Panc1 (cell line): ENCODE measurements at places on chromosomes 3 and 15.
A peak's percentile ranks its signal among the peaks of the same experiment; 100 is the strongest.

DNA sequence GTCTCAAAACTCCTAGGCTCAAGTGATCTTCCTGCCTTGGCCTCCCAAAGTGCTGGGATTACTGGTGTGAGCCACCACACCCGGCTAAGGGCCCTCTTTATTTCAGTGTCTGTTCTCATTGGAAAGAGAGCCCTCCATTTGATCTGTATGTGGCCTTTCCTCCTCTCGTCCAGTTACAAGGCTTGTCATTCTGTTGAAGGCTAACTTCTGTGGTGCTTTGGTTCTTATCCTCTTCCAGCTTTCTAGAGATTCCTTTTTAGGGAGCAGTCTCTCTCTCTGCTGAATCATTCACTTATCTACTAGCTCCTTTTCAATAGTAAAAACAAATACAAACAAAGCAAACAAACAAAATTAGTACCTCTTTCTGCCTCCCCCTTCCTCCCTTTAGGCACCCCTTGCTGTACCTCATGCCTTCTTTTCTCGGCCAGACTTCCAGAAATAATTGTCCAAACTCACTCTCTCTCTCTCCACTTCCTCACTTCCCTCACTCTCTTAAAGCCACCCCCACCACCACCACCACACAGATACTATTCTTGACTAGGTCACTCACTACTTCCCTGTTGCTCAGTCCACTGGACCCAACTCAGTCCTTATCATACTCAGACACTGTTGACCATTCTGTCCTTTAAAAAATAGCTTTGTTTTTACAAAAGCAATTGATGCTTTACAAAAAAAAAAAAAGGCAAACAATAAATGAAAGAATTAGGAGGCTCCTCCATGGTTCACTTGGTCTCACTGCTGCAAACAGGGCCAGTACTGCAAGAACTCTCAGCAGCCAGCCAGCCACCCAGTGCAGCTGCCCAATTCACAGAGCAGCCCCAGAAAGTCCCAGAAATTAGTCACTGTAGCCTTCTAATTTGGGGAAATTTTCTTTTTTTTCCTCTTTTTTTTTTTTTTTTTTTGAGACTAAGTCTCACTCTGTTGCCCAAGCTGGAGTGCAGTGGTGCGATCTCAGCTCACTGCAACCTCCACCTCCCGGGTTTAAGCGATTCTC, 31.7 kb upstream of the RAB11A start:
- DNase-seq: no peak

- DNase-seq: no peak
Observed at GRCh38 chr15:60073466-60073840, 69.3 kb downstream of the FOXB1 start.

- DNase-seq: no peak
Observed at GRCh38 chr15:57677204-57677603, 29.3 kb upstream of the POLR2M start.

- no peak for DNase-seq
Observed at GRCh38 chr3:58607816-58608215, 30.6 kb upstream of the FAM107A start.

- no peak for DNase-seq
Observed at GRCh38 chr3:144034715-144035290, 63.2 kb downstream of the DIPK2A start.

DNA sequence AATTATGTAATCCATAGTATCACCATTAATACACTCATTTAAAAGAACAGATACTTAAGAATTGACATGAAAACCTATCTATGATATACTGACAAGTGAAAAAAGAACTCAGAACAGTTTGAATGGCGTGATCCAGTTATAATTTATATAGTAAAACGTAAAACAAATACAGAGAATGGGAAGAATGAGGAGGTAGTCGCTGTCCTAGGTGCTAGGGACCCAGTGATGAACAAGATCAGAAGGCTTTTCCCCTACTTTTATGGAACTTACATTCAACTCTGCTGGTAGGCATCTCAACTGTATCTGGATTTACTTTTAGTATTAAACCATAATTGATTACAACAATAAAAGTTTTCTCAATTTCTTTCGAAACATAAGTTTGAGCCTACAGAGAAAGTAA, 31.8 kb downstream of the GSK3B start:
- DNase-seq: no peak

DNA sequence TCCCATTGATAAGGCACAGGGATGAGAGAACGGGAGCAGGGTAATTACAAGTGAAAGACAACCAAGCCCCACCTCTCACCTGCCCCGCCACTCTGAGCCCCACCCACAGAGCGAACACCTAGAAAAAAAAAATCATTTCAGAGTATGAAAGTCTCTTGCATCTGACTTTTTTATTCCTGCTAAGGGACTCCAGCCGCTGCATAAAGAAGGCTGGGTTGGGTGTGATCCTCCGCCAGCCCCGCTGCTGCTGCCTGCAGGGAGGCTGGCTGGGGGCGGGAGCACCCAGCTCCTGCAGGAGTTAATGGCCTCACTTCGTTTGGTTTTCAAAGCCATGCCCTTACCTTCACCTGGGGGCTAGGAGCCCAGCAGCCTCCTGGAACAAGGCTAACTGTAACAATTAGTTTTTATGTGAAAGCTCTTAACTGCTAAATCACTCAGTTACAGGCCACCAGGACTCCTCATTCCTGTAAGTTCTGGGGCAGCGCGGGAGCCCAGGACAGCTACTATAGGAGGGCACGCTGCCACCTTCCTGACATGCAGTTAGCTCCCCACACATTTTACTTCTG, 78.0 kb upstream of the SNRPA1 start:
- DNase-seq: no peak

DNA sequence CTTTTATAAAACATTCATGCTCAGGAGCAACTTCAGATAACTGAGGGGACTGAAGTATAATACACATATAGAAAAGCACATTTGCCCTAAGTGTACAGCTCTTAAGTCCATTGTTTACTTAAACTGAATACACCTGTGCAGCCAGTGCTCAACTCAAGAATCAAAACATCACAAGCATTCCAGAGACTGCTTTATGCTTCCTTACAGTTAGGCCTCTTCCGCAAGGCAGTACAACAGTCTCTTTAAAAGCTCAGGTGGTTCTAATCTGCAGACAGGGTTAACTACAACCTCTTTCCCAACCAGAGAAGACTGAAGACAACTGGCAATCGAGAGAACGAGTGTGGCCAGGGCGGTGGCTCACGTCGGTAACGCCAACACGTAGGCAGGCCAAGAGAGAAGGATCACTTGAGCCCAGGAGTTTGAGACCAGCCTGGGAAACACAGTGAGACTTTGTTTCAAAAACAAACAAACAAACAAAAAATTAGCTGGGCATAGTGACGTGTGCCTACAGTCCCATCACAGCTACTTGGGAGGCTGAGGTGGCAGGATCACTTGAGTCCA, 16.9 kb downstream of the MCCC1 start:
- DNase-seq: no peak

- DNase-seq: no peak
Observed at GRCh38 chr3:105829871-105830622, 38.8 kb downstream of the CBLB start.

GRCh38 chr15:50064673-50065072, 54.4 kb downstream of the ATP8B4 start:
- DNase-seq: no peak

GRCh38 chr3:43014241-43014640, 35.1 kb downstream of the GASK1A start:
- no peak for DNase-seq

- no peak for DNase-seq
Observed at GRCh38 chr3:89217148-89217685, 109.8 kb downstream of the EPHA3 start.

DNA sequence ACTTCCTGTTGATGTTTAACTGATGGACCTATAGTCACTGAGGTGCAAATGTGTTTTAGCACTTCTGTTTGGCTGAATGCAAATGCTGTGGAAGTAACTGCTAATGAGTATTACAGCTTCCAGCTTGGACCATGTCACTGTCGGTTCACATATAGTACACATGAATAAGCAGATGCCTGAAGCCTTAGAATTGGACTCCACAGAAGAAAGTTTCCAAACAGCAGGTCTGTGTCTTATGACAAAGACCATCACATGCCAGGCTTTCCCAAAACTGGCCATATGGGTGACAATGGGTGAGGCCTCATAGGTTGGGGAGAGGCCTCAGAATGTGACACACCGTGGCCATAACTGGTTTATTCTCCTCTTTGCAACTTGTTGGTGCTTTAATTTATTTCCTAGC, 241.8 kb downstream of the WNT5A start:
- no peak for DNase-seq

- DNase-seq: no peak
Observed at GRCh38 chr3:75863130-75863529, 77.8 kb upstream of the ZNF717 start.

GRCh38 chr3:149397528-149397927, 20.1 kb upstream of the TM4SF1 start:
- DNase-seq: no peak

- DNase-seq: no peak
Observed at GRCh38 chr3:161347726-161348125, 23.6 kb downstream of the SPTSSB start.

DNA sequence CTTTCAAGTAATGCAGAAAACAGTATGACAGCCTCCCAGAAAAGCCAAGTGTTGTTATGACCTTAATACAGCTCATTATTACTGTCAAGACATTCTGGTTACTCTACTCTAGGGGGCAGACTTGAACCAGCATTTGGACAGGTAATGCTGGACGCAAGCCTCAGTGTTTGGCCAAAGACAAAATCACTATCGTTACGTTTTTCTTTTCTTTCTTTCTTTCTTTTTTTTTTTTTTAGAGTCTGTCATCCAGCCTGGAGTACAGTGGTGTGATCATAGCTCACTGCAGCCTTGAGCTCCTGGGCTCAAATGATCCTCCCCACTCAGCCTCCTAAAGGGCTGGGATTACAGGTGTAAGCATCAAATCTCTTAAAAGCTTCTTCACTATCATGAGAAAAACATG, 29.4 kb upstream of the TMEM45A start:
- peak; percentile 30 for DNase-seq

DNA sequence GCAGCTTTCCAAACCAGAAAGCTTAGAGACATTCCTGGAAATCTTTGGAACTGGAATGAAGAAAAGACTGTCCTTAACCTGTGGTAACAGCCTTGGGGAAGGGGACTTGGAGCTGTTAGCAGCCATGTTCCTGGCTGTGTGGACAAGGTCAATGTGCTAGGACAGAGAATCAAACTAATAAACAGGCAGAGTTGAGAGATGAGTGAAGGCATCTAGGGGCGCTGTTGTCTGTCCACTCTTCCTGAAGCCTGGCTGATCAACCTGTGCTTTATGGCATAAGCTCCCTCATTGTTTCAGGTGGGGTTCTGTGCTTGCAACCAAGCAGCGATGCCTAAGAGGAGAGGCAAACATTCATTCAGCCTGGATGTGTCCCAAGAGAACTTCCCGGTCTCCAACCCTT, 19.3 kb downstream of the ZNF860 start:
- no peak for DNase-seq

- no peak for DNase-seq
Observed at GRCh38 chr15:56608140-56608778, 125.0 kb downstream of the ZNF280D start.

DNA sequence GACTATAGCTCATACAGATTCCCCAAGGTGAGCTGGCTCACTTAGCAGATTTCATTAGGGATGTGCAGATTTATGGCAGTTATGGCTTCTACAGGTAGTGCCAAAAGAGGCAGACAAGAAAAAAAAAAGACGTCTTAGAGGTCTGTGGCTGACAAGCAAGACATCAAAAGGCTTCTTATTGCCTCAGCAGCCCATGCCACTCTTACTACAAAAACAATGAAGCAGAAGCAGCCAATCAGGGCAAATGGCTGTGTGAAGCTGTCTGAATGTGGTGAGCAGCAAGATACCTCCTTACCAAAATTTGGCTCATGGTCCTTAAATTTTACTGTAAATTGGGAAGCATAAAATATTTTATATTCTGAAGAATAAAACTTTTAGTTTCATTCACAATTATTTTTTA, 557.5 kb upstream of the GOLIM4 start:
- no peak for DNase-seq

DNA sequence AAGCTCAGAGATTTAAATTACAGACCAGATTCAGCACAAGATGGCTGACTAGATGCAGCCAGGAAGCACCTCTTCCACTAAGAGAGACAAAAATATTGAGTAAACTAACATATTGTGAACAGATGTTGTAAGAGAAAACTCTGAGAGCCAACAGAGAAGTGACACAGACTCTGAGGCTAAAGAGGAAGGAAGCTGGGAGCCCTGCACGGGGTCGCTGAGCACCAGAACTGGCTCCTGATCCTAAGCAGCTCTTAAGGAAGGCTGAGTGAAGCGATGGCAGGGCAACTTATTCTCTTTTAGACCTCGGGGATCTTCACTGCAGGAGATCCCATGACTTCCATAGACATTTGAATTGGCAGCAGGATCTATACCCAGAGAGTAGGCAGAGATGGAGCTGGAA, 578.0 kb upstream of the GRM7 start:
- DNase-seq: no peak

DNA sequence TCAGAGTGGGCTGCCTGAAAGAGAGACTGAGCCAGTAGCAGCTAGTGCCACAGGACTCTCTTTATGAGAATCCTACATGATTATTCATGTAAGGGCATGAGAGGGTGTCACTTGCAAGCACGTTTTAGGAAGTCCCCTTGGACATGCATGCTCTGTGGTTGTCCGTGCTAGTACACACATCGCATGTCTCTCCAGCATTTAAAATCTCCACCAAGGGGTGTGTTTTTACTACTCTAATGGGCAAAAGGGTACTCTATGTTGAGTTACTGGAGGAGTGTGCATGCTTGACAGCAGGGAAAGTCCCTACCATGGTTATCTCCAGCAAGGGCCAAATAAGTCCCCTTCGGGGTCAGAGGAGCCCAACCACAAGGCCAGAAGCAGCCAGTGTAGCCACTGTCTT, 70.7 kb downstream of the DCLK3 start:
- DNase-seq: no peak

- DNase-seq: no peak
Observed at GRCh38 chr3:12501360-12502020, 17.2 kb downstream of the TSEN2 start.
